Non-pigmented ciliary epithelial cell (primary cell): ENCODE measurements at places on chromosomes 1 and 21.

GRCh38 chr1:15329104-15329820 is 80.4 kb upstream of the EFHD2 start:
- DNase-seq = no peak

- DNase-seq = no peak
These were observed 52.1 kb downstream of the STYXL2 start for GRCh38 chr1:167145965-167146364.

GRCh38 chr1:41758500-41758899 is 160.2 kb downstream of the HIVEP3 start:
- no peak for DNase-seq

- DNase-seq = no peak
These were observed 94.0 kb upstream of the KIF26B start for GRCh38 chr1:245060684-245061374.

GRCh38 chr1:10033359-10033845 is 644 bp downstream of the UBE4B start:
- DNase-seq = no peak

GRCh38 chr1:183773482-183774274 is 31.2 kb upstream of the RGL1 start:
- no peak for DNase-seq

DNA sequence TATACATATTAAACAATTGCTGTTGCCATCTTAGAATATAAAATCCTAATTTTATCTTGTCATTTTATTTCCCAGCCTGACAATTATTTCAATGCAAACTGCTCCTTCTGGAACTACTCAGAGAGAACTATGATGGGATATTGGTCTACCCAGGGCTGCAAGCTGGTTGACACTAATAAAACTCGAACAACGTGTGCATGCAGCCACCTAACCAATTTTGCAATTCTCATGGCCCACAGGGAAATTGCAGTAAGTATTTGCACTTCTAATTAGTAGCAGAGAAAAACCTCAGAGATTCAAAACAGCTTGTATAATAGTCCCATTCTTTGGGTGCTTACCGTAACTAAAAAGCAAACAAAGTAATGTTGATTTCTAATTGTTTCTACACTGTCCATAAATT is 167.2 kb downstream of the ADGRL2 start:
- DNase-seq = no peak

DNA sequence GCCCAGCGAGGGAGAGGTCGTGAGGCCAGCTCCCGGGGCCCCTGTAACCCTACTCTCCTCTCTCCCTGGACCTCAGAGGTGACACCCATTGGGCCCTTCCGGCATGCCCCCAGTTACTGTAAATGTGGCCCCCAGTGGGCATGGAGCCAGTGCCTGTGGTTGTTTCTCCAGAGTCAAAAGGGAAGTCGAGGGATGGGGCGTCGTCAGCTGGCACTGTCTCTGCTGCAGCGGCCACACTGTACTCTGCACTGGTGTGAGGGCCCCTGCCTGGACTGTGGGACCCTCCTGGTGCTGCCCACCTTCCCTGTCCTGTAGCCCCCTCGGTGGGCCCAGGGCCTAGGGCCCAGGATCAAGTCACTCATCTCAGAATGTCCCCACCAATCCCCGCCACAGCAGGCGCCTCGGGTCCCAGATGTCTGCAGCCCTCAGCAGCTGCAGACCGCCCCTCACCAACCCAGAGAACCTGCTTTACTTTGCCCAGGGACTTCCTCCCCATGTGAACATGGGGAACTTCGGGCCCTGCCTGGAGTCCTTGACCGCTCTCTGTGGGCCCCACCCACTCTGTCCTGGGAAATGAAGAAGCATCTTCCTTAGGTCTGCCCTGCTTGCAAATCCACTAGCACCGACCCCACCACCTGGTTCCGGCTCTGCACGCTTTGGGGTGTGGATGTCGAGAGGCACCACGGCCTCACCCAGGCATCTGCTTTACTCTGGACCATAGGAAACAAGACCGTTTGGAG is 23.7 kb upstream of the TNFRSF1B start:
- DNase-seq = no peak

DNA sequence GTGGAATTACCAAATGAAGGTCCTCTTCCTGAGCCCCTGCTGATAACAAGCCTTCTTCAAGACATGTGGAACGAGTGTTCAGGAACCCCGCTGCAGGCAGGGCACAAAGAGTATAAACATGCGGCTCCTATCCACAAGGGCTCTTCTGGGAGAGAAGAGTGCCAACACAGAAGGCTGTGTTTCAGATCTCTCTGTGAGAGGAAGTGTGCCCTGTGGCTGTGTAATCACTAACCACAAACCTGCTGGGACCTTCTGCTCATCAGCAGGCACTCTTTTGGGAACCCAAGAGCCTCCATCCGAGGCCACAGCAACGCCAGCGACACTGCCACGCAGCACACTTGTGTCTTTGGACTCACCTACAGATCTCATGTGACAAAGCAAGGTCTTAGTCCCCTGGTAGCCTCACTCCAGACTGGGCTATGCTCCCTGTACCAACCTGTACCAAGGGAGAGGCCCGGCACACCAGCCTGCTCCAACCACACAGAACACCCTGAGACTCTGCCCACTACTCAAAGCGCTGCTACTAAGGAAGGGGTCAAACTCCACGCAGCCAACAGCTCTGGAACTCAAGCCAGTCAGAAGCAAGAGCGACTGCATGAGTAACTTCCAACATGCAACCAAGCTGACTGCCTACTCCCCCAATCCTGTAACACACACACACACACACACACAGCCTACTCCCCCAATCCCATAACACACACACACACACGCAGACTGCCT is 7.8 kb downstream of the PTTG1IP start:
- no peak for DNase-seq

DNA sequence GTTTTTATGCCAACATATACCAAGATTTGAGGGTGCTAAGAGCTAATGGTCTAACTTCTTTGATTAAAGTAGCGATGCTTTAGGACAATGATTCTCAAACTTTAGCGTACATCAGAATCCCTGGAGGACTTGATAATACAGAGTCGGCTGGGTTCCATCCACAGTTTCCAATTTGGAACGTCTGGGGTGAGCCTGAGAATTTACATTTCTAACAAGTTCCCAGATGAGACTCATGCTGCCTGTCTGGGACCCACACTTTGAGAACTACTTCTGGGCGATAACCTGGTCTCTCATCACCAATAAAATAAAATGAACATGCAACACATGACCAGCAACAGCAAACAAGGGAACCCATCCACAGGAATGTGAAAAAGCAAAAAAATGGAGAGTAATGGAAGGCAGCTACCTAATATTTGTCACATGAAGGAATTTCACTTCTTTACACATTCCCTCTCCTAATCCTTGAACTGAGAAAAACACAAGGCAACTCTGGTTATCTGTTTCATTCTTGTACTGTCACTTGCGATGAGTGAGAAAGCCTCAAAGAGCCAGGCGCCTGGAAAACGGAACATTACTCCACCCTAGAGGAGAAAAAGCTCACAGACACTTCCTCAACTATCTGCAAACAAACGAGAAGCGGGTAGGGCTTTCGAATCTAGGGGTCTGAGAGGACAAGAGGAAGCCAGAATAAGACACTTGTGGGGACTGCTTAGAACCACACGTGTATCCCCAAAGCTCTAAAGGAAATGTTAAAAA is 14.0 kb downstream of the HSF2BP start:
- DNase-seq = no peak

GRCh38 chr1:15188678-15189077 is 35.1 kb downstream of the TMEM51 start:
- DNase-seq = no peak

- DNase-seq = no peak
These were observed 706 bp downstream of the CREB3L4 start for GRCh38 chr1:153968408-153968807.
